ENCODE measurements at places on chromosomes 5 and 9. TPM values are rescaled to one million over a fixed set of nuclear protein-coding genes. Genes with fewer than 3 reads are reported as not detected.

Gene PDLIM7
- polyA plus RNA-seq = 103 TPM

GRCh38 chr9:69180670-69181069, 6.6 kb downstream of the TJP2 start:
- DNase-seq = peak; percentile 98

Gene MOB3B
- 14.9 TPM for polyA plus RNA-seq

Gene SH3TC2
- 13.9 TPM for polyA plus RNA-seq

- peak; percentile 57 for DNase-seq
Observed at GRCh38 chr9:114224247-114224610, 68.9 kb downstream of the COL27A1 start.
